ENCODE measurements at places on chromosomes 16 and 17. TPM values are rescaled to one million over a fixed set of nuclear protein-coding genes. Genes with fewer than 3 reads are reported as not detected.

The RTN4RL1 gene
- total RNA-seq = 0.24 TPM

The KRT15 gene
- 0.96 TPM for total RNA-seq

The RNF222 gene
- not detected for total RNA-seq

The PYDC1 gene
- not detected for total RNA-seq

The CACNG3 gene
- not detected for total RNA-seq

The SSTR5 gene
- 0.32 TPM for total RNA-seq

The ALDOC gene
- 212 TPM for total RNA-seq

The NPIPA5 gene
- 0.52 TPM for total RNA-seq

The TNFRSF13B gene
- not detected for total RNA-seq

The TBC1D3K gene
- total RNA-seq = not detected

The GRB7 gene
- 0.08 TPM for total RNA-seq

The RRAD gene
- 7.5 TPM for total RNA-seq

The HSD17B2 gene
- total RNA-seq = 8.3 TPM

The CFAP52 gene
- not detected for total RNA-seq

The HEATR9 gene
- total RNA-seq = not detected

The EVPLL gene
- not detected for total RNA-seq

The MYH11 gene
- 0.16 TPM for total RNA-seq

The CSNK2A2 gene
- 23.5 TPM for total RNA-seq

The OR2C1 gene
- total RNA-seq = not detected

The C17orf50 gene
- not detected for total RNA-seq

The SLC7A6OS gene
- total RNA-seq = 12.8 TPM

The INCA1 gene
- 0.32 TPM for total RNA-seq

The CCL14 gene
- not detected for total RNA-seq

The SLC16A13 gene
- total RNA-seq = 1.7 TPM

The ARL5C gene
- not detected for total RNA-seq

The LAT gene
- 1.4 TPM for total RNA-seq

The SEPTIN12 gene
- not detected for total RNA-seq

The PDIA2 gene
- total RNA-seq = not detected

The RNU2-1 gene
- not detected for total RNA-seq
